ENCODE measurements at places on chromosomes 1 and 21. TPM values are rescaled to one million over a fixed set of nuclear protein-coding genes. Genes with fewer than 3 reads are reported as not detected.
A peak's percentile ranks its signal among the peaks of the same experiment; 100 is the strongest.

The S100A9 gene
- 308 TPM for total RNA-seq

DNA sequence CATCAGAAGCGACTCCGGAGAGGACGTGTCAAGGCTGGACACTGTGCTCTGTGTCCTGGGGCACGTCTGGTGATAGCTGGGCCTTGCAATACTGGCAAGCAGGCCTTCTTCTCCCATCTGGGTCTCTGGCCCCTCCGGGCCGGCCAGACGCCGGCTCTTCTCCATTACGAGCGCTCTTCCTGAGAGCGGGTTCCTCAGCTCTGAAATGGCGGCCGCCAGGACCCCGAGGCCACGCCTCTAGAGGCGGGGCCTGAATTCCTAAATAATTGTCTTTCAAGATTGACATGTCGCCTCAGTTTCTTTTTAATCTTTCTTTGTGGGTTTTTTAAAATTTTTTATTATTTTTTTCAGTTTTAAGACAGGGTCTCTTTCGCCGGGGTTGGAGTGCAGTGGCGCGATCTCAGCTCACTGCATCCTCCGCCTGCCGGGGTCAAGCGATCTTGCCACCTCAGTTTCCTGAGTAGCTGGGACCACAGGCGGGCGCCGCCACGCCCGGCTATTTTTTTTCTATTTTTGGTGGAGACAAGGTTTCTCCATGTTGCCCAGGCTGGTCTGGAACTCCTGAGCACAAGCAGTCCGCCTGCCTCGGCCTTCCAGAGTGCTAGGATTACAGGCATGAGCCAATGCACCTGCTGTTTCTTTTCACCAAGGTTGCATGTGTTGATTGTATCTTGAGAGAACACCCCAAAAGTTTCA is 9.2 kb downstream of the RNF2 start:
- no peak for DNase-seq

DNA sequence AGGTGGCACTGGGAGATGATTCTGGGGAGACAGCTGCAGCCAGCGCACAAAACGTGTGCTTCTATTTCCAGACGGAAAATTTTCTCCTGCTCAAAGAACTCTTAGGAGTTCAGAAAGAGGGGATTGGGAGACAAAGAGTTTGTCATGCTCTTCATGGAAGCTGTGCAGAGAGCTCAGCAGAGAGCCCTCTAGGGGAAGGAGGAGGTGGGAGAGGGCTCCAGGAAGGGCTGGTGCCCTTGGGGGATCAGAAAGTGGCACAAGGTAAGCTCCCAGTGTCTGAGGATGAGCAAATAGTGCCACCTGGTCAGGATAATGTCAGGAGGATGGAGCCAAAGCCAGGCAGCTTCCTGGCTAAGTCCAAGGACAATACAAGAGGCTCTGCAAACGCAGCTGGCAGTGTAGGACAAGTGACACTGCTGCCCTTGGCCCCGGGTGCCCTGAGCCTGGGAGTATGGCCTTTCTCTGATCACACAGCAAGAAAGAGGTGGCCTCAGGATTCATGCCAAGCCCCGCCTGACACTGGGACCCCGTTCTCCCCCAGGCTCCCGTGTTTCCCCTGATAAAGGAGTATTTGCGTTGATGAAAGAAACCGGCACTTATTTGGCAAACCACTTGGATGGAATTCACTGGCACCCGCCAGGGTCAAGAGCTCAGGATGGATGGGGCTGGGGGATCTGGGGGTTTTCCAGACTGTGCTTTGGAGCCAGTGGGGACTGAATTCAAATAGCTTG is 254.0 kb downstream of the PTPRU start:
- DNase-seq: peak; percentile 33

DNA sequence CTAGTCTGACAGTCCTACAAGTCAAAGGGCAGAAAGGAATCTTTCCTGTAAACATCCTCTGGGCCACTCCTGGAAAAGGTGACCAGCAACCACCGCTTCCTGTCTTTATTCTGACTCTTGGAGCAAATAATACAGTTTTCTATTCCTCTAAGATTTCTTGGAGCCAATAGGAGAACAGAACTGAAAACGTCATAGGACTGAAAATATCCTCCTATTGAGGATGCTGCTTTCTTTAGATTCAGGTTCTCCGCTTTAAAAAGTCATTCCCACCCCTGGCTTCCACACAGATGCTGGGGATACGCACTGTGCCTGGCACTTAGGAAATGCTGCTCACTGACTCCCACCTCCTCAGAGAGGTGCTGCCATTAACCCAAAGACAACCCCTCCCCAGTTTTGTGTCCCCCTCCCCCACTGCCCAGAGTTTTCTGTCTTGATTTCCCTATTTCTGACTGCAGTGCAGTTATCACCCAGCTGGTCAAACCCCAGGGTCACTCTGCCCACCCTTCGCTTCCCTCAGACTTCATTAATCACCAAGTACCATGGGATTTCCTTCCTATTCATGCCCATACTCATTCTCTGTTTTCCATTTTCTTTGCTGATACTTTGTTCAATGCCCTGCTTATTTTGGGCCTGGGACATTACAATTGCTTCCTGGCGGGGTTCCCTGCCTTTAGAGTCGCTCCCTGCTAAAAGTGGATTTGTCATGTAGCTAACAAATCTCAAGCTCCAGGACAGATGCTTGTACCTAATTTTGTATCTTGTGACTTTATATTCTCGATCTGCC is 82.1 kb upstream of the ARHGAP29 start:
- no peak for DNase-seq

The CDA gene
- 1.8 TPM for total RNA-seq

The COL9A2 gene
- 0.99 TPM for total RNA-seq

DNA sequence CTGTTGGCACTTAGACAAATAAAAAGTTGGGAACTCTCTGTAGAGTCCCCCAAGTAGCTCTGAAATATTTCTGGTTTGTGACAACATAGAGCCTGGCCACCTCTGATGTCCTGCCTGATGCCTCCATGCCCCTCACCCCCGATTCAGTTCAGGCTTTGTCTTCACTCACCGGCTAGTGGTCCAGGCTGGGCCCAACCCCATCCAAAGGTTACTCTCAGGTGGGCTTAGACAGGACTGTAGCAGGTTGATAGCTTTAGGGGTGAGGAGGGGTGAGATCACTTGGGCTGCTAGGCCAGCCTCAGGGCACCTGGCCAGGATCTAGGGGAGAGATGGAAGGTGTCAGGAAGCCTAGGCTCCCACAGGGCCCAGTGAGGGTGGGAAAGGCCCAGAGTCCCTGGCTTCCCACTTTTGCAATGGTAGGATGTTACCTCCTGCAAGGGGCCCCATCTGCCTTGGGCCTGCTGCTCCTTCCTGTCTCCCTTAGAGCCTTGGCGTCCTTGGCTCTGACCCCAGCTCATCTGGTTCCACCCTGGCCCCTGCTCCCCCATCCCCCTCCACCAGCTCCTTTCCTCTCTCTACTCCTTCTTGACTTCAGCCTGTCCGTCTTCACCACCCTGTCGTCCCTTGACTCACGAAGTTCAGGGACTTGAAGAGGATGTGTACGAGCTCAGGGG is 6.7 kb downstream of the EPS8L3 start:
- DNase-seq: no peak

The WLS gene
- total RNA-seq: 125 TPM

DNA sequence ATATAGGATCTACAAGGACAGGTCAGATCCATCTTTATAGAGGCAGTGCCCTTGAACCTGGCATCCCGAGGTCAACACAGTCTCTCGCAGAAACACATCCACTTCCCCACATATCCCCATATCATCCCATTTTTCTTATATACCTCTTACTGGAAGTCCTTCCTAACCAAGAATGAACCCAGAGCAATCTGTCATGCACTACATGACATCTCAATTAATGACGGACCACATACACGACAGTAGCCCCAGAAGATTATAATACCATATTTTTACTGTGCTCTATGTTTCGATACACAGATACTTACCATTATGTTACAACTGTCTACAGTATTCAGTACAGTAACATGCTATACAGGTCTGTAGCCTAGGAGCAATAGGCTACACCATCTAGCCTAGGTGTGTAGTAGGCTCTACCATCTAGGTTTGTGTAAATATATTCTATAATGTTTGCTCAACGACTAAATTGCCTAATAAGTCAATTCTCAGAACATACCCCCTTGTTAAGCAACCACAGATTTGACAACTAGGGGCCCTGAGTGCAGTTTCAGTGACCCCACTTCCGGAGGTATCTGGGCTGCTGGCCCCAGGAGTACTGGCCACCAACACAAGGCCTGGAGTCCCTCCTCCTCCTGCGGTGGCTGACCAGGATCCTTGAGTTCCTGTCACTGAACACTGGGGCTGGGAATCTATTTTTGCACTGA is 28.1 kb downstream of the PTPN14 start:
- no peak for DNase-seq

GRCh38 chr1:201310251-201310985 is 27.1 kb downstream of the PKP1 start:
- no peak for DNase-seq

GRCh38 chr21:46316708-46317324 is 6.9 kb downstream of the C21orf58 start:
- no peak for DNase-seq

The CNTN2 gene
- total RNA-seq: 1.8 TPM

GRCh38 chr1:40799351-40799867 is 15.8 kb downstream of the KCNQ4 start:
- DNase-seq: peak; percentile 88

The VWA5B1 gene
- total RNA-seq: not detected

DNA sequence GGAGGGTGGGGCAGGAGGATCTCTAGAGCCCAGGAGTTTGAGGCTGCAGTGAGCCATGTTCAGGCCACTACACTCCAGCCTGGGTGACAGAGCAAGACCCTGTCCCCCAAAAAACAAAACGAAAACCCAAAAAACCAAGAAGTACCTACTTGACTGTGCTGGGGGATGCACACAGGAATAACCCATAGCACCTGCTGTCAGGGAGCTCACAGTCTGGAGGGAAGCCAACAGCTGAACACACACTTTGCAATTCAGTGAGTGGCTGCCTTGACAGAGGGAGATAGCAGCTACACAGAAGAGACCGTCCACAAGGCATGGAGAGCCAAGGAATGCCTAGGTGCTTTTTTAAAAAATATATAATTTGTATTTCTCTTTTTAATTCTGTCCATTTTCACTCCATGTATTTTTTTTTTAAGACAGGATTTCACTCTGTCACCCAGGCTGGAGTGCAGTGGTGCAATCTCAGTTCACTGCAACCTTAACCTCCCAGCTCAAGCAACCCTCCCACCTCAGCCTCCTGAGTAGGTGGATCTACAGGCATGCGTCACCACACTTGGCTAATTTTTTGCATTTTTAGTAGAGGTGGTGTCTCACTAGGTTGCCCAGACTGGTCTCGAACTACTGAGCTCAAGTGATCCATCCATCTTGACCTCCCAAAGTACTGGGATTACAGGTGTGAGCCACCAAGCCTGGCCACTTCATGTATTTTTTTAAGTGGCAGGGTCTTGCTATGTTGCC is 68.7 kb downstream of the NID1 start:
- no peak for DNase-seq

The COP1 gene
- 48.5 TPM for total RNA-seq

DNA sequence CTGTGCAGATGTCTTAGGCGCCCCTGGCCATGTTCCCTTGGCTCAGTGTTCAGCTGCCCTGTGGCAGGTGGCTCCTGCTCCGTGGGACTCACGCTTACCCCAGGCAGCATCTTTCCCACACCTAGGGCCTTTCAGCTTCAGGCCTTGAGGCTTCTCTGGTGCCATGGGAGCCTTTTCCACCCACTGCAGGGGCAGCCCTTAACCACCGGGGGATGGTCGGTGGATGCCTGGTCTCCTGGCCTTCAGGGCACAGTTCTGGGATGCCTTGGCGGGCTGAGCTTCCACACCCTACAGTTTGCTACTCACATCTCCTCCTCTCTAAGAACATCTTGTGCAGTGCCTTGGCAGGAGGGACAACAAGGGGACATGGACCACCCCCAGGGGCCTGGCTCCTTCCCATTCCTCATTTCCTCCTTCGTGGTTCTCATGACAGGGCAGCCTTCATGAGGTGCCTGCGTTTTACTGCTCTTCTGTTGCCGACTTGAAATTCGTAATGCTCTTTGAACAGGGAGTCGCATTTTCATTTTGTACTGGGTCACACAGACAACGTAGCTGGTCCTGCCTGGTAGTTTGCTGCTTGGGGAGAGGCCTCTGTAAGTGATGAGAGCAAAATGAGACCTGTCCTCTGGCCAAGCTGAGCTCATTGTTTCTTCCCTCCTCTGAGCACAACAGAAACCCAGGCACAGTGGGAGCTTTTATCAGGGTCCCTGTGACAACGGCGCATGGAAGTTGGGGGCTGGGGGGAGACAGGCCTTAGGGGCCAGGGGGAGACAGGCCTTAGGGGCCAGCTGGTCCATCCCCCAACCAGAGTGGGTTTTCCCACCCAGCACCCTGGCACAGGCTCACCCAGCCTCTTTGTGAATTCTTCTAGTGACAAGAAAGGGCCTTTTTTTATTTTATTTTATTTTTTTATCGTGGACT is 62.0 kb upstream of the NEK2 start:
- no peak for DNase-seq

GRCh38 chr1:170929412-170929834 is 5.9 kb upstream of the MROH9 start:
- no peak for DNase-seq

Measured in sigmoid colon (tissue), 7 donors.